ENCODE measurements at places on chromosomes 5 and 9.

GRCh38 chr5:58629271-58630159, 46.6 kb downstream of the RAB3C start:
- no peak for DNase-seq

GRCh38 chr9:131475956-131476776, 26.6 kb upstream of the POMT1 start:
- DNase-seq = no peak

- DNase-seq = no peak
Measured at GRCh38 chr9:106885451-106885850, 22.5 kb downstream of the ZNF462 start.

- no peak for DNase-seq
Measured at GRCh38 chr5:151917904-151918303, 6.7 kb downstream of the GLRA1 start.

DNA sequence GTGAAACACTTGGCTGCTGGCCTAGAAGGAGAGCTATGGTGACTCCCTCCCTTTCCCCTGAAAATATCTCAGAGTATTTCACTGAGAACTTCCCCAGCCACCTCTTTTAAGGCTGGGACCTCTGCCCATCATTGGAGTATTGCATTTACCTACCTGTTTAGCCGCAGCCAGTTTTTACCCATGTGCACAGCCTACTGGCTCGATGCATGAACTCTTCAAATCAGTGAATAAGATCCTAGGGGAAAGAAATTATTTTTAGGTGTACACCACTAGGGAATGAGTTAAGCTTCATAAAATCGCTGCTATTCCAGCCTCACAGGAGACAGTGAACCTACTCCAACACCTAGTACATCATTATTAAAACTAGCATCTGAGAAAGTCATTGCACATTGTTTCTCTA, 16.8 kb upstream of the FAM174A start:
- no peak for DNase-seq

- DNase-seq = no peak
Measured at GRCh38 chr5:7016999-7017747, 303.9 kb downstream of the TENT4A start.

DNA sequence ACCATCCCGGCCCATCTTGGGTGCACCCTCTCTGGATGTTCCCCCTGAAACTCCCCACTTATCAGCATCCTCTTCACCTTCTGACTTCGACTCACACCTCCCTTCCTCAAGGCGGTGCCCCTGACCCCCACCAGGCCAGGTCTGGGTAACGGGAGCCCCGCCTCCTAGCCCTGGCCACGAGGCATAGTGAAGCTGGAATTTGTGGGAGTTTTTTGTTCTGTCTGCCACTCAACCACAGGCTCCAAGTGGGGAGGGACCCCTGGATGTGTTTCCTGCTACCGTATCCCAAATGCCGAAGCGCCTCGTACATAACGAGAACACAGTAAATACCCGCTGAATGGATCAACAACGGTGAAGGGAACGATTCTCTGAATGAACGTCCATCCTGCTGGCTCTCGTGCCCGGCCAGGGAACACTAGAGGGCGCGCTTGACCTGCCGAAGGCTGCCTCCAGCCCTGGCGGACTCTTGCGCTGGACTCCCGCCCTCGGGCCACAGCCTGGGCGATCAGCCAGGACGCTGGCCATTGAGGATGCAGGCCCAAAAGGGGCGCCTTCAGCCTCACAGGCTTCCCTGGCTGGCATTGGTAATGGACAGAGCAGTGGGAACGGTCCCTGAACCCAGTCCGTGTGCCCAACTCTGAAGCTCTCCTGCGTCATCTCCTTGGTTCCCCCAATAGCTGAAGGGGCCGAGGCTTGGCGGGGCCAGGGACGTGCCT, 47.3 kb upstream of the PHYKPL start:
- DNase-seq = peak; percentile 58

DNA sequence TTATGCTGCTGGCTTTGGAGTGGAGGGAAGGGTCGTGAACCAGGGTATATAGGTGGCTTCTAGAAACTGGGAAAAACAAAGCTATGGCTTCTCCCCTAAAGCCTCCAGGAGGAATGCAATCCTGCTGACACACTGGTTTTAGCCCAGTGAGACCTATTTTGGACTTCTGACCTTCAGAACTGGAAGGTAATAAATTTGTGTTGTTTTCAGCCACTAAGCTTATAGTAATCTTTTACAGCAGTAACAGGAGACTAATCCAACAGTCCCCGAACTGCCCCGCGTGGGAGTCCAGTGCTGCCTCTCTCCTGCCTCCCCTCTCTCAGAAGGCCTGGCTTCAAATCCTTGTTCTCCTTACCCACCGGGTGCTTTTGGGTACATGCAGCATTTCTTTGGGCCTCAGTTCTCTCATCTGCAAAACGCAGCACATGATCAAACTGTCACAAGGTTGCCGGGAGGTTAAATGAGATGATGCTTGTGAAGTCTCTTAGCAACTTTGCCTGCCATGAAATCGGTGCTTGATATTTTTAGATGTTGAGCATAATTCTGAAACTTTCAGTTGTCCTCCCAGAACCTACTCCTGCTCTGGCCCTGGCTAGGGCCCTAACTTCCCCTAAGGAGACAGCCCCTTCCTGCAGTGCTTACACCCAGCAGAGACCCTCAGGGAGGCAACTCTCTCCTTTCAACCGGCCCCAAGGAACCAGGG, 127.3 kb upstream of the BOD1 start:
- no peak for DNase-seq

DNA sequence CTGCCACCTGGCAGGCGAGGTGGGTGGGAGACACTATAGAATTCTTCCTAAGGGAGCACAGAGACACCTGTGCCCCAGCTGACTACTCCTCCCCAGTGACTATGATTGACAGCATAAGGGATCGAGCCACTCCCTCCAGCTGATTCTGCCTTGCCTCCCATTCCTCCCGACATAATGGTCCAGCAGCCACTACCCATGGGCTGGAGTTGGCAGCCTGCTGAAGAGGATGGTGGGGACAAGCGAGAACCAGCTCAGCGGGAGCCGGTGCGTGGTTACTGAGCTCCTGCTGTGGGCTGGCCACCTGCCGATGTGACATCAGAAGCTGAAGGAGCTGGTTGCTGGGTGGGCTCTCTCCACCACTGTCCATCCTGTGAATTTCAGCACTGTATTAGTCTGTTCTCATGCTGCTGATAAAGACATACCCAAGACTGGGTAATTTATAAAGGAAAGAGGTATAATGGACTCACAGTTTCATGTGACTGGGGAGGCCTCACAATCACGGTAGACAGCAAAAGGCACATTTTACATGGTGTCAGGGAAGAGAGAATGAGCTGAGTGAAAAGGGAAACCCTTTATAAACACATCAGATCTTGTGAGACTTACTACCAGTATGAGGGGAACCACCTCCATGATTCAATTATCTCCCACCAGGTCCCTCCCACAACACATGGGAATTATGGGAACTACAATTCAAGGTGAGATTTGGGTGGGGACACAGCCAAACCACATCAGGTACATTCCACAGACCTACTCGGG, 12.1 kb upstream of the NCS1 start:
- DNase-seq = peak; percentile 90

DNA sequence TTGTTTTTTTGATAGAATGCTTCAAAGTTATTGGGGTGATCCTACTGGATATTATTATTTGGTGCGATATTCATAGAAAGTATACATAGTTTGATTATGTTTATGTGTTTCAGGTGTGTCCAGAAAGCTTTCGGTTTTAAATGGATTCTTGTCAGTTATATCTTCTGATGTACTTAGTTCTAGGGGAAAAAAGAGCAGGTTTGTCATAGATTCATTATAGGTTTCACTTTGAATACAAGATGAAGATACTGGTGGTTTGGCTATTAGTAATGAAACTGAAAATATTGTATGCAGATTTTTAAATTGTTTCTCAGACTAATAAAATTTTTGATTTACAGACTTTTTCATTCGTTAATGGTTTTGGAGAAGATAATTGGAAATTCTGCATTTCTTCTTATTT, 98.9 kb downstream of the MAN2A1 start:
- no peak for DNase-seq

DNA sequence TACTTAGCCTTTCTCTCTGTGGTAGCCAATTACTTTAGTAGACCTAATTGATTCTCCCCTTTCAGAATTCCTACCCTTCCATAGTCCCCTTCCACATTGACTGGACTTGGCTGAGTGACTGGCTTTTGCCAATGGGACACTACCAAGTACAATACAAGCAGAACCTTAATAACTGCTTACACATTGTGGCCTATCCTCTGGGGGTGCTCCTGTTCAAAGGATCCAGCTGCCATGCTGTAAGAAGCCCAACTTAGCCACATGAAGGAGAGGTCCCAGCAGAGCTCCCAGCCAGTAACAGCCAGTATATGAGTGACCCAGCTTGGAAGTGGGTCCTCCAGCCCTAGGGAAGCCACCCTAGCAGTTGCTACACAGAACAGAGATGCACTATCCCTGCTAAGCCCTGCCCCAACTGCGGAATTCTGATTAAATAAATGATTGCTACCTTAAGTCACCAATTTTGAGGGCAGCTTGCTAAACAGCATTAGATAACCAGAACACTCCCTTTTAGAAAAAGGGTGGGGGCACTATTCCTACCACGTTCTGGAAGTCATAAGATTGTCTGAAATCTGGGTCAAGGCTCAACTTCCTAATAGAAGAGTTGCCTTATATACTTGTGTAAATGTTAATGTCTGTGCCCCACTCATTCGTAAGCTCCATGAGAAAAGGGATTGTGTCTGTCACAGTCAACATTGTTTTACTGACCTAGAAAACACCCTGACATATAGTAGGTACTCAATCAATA, 11.1 kb upstream of the APTX start:
- no peak for DNase-seq

DNA sequence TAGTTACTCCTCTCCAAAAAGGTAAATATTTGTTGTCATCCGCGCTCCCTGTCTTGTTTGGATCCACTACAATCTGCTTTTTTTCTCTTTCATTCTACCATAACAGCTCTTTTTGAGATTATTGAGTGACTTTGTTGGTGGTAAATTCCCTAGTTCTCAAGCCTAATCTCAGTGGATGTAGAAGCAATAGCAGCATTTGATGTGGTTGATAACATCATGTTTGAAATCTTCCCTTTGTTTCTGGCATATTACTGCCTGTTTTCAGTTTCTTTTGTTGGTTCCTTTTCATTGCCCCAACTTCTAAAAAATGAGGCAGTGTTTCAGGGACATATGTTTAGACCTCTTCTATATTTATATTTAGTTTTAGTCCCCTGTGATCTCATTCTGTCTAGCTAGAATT, 8.9 kb downstream of the CDC42SE2 start:
- DNase-seq = no peak

- DNase-seq = no peak
Measured at GRCh38 chr5:42612750-42613366, 143.8 kb upstream of the CCDC152 start.

DNA sequence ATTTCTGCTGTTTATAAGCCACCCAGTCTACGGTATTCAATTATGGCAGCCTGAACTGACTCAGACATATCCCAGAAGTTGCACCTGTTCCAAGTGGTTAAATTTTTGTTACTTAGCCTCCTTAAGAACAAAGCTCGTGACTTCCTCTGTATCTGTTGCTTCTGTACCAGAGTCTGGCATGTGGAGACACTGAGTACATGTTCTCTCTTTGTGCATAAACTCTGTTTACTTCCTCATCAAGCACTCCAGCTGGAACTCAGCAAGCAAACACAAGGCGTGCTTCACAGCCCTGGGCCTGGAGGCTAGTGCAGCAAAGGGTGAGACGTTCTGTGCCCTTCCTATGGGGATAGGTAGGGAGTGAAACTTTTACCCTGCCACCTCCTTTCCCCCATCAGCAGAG, 19.0 kb downstream of the C9orf152 start:
- DNase-seq = no peak

DNA sequence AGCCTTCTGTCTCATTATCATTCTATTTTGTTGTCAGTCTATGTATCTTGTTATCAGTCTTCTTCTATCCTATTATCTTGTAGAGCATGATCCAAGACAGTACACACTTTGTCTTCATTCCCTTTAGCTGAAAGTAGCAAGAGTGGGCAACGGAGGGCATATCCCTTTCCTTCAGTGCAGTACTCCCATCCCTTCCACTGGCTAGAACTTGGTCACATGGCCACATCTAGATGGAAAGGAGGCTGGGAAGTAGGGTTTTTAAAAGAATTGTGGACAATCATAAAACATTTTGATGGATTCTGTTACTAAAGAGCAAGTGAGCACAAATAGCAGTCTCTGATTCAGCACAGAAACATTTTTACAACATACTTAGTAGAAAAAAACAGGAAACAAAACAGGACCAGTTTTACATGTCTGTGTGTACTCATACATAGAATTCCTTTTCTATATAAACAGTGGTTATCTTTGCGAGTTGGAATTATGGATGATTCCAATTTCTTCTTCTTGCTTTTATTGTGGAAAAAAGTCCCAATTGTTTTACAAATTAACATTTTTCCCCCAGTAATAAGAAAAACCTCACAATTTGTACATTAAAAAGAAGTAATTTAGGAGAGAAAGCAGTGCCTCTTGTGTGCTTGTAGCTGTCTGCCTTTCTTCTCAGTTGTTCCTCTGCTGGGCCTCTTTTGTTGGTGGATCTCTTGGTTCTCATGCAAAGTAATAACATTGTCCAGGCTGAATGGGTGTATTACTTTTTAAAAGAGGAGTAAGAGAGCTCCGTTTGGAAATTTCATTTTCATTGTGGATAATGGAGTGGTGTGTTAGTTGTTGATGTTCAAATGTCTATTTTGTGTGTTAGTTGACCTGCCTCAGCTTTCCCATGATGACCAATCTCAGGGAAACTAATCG, 410.9 kb upstream of the TRPC7 start:
- no peak for DNase-seq

DNA sequence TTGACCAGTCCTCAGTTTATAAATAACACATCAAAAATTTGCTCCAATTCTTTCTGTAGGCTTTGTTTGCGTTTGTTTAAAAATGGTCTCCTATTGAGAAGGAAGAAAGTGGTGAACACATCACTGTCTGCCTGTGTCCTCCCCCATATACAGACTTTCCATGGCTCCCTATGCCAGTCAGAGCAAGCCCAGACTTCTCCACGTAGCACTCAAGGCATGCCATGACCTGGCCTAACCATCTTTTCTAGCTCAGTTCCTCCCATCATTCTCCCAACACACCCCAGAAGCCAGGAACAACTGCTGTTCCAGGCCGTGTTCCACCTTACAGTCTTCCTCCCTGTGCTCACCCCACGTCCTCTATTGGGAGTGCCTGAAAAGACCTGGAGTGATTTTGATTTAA, 129.6 kb upstream of the ZNF618 start:
- DNase-seq = no peak

GRCh38 chr9:138028596-138028995, 151.0 kb downstream of the CACNA1B start:
- no peak for DNase-seq

GRCh38 chr5:125700380-125700861, 722.8 kb upstream of the GRAMD2B start:
- peak; percentile 76 for DNase-seq

DNA sequence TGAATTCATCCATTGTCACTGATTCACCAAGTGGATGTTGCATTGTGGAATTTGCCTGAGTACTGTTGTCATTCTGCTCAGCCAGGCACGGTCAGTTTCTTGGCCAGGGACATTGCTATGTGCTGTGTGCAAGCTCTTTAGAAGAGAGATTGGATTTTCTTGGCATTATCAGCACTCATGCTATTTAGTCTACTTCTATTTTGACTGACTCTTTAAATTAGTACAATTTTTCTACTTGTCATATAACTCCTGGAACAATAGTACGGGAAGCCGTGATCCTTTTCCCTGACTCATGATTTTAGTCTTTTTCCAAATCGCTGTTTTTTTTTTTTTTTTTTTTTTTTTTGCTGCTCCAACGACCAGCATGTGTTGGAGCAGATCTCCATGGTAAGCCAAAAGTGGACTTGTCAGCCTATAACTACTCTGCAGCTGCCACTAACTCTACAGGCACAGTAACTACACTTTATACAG, 129.7 kb downstream of the CDC42SE2 start:
- DNase-seq = no peak

All from NCI-H146 (cell line).